Prostate gland (tissue), 2 donors: ENCODE measurements at places on chromosomes 16 and 17. TPM values are rescaled to one million over a fixed set of nuclear protein-coding genes. Genes with fewer than 3 reads are reported as not detected.

Gene BCL6B
- 0.96 TPM for total RNA-seq

Gene CACNG3
- total RNA-seq = not detected

Gene ZG16
- not detected for total RNA-seq

Gene OTOP2
- total RNA-seq = 0.85 TPM

DNA sequence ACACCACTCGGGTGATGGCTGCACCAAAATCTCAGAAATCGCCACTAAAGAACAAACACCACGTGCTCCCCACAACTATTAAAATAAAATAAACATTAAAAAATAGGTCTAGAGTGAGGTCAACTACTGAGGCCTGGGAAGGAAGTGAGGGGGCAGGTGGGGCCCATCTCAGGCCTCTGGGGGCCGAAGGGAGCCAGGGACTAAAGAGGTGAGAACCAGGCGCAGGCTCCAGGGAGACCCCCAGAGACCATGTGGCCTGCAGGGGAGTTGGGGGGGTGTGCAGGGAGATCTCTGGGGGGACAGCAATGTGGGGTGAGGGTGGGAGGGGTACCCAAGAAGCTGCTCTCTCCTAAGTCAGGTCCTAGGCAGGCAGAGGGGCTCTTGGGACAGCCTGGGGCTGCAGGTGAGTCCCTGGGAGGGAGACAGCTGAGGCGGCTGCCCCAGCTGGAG lies 111.3 kb upstream of the SMURF2 start:
- H3K36me3 ChIP-seq = no peaks in the 10 kb centered on the region
- H3K4me1 ChIP-seq = no peaks in the 10 kb centered on the region
- no peaks in the 10 kb centered on the region for H3K27me3 ChIP-seq

- H3K4me1 ChIP-seq = no peaks in the 10 kb centered on the region
- no peaks in the 10 kb centered on the region for H3K36me3 ChIP-seq
- no peak overlapping the region for H3K27ac ChIP-seq
- no peaks in the 10 kb centered on the region for H3K27me3 ChIP-seq
- peak; percentile 29 for DNase-seq
- no peak overlapping the region for H3K4me3 ChIP-seq
Observed at GRCh38 chr16:13480801-13481200, 439.2 kb upstream of the ERCC4 start.
